CD4-positive, alpha-beta T cell treated with Interferon alpha-2 for 1 hour (primary cell): ENCODE measurements at places on chromosomes 1 and 21.
A peak's percentile ranks its signal among the peaks of the same experiment; 100 is the strongest.

DNA sequence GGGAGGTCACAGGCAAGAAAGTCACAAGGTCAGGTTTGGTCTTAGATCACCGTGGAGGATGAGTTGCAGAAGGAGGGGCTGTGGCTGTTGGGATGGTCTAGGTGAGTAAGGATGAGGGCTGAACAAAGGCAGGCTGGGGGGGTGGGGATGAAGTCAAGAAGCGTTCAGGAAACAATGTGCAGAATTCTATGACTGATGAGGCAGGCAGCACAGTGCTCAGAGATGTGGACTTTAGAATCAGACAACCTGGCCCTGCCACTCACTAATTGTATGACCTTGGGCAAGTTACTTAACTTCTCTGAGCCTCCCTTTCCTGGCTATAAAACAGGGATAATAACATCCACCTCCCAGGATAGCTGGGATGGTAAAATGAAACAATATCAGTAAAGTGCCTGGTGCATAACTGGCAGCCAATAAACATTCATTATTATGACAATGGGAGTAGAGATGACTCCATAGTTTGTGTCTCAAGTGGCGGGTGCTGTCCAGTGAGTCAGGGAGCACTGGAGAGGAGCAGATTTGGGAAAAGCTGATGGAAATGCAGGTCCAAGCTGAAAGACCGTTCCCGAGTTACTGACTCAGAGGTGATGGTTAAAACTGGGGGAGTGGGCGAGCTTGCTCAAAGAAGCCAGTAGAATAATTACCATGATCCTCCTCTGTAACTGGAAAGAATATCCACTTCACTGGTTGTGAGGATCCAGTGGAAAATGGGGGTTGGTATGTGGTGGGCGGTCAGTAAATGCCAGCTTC lies 2.1 kb downstream of the TIE1 start:
- no peak for DNase-seq

- no peak for DNase-seq
These were observed 310.2 kb downstream of the NTNG1 start for GRCh38 chr1:107450899-107451664.

DNA sequence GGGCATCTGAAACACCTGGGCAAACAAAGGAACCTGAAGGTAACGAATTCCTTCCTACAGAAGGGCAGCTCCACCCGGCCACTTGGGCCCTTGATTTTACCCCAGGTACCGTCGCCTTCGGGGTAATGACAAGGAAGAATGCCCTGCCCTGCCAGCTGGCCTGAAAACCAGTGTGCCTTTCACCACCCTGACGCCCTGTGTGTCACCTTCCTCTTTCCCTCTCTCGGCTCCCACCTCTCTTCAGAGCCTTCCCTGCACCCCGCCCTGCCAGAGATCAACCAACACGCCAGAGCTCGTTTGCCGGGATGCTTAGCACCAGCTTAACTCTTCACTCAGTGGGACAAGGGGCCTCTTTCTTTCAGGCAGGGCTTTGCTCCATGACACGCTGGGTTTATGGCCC lies 86.0 kb downstream of the SIM2 start:
- DNase-seq: no peak

- DNase-seq: no peak
These were observed 37.8 kb upstream of the POFUT2 start for GRCh38 chr21:45325206-45326168.

- no peak for DNase-seq
These were observed 608.2 kb upstream of the ADGRL4 start for GRCh38 chr1:79614762-79615161.

GRCh38 chr1:200207711-200208126 lies 180.2 kb downstream of the NR5A2 start:
- no peak for DNase-seq

GRCh38 chr1:13825033-13825432 lies 125.0 kb downstream of the PRDM2 start:
- no peak for DNase-seq

- DNase-seq: peak; percentile 68
These were observed 13.8 kb upstream of the BOLA1 start for GRCh38 chr1:149885339-149886120.

DNA sequence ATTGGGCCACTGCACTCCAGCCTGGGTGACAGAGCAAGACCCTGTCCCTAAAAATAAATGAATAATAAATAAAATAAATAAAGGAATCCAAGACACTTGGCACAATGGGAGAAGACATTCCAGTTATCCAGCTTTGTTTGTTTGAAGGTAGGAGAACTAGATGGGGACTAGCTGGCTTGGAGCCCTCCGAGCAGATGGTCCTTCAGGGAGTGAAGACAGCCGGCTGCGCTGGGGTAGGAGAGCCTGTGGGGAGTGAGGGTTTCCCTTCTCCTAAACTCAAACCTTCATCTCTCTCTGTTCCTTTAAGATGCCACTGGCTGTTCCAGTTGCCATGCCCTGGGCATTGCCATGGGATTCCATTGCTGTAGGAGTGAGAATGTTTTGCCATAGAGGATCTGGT lies 120.6 kb downstream of the NAV1 start:
- no peak for DNase-seq

DNA sequence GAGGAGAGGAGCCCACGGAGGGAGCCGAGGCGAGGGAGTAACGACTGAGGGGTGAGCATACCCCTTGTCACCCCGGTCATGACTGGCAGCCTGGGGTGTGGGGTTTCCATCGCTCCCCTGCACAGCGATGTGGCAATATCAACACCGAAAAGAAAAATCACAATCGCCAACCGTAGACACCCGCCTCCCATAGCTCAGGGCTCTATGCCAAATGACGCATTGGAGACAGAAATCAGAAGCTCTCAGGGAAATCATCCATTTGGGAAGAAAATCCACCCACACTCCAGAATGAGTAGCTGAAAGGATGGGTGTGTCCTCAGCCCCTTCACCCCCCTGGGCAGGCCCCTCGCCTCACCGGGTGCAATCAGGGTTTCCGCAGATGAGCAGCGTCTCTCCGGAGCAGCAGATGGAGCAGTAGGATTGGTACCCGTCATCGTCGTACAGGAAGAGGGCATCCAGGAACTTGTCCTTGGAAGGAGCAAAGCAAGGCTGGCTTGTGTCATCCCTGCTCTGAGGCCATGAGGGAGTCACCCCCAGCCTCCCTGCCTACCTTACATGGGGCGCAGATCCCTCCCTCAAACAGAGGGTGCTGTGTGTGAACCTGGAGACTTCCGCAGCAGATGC lies 2.5 kb downstream of the DNMT3L start:
- no peak for DNase-seq

- no peak for DNase-seq
These were observed 2.4 kb downstream of the NECAP2 start for GRCh38 chr1:16442941-16443340.

DNA sequence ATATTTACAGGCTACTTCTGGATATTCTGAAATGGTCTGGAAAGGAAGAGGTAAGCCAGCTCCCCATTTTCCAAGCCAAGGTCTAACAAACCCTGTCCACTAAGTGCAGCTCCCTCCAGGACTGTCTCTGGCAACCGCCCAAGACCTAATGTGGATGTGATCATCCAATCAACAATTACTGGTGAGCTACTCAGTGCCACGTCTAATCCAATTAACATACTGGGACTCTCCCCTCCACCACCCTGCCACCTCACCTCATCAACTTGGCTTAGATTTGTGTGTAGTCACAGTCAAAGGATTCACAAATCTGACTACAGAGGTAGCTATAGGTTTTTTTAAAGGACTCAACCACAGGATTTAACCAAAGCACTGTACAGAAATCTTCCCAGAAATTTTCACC lies 25.4 kb upstream of the S100A7 start:
- no peak for DNase-seq

DNA sequence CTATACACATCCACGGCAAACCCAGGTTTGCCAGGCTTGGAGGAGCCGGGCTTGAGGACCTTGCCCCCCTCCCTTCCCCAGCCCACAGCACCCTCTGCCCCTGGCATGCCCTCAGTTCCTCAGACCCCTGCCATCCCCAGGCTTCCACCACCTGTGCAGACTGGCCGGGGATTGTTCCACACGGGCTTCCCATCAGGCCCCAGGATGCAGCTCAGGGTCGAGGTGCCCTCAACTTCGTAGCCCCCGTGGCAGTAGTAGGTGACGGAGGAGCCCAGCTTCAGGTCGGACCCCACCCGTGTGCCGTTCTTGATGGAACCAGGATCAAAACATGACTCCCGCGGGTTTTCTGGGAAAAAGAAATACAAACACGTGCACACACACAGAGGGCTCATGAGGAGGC lies 163.8 kb downstream of the ZSCAN20 start:
- DNase-seq: no peak

GRCh38 chr21:23534850-23535249 lies 2072.4 kb downstream of the MRPL39 start:
- DNase-seq: no peak

- DNase-seq: no peak
These were observed 106.9 kb downstream of the DDX20 start for GRCh38 chr1:111862599-111862998.

GRCh38 chr1:109769330-109770078 lies 5.8 kb upstream of the EPS8L3 start:
- DNase-seq: no peak

DNA sequence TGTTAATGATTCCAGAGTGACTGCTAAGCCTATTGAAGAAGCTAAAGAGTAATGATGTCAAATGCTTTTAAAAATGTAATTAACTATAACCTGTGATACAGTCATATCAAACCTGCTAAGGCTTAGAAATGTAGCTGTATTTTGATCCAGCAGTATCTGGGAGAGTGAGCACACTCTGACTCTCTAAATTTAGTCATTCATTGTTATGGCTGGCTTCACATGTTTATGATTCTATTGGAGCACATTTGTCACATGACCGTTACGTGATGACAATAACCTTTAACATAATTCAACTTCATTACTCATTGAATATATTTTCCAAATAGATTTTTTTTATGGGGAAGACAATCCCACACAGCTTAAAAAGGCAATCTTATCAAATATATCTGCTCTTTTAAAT lies 587.1 kb downstream of the LMO4 start:
- DNase-seq: no peak

DNA sequence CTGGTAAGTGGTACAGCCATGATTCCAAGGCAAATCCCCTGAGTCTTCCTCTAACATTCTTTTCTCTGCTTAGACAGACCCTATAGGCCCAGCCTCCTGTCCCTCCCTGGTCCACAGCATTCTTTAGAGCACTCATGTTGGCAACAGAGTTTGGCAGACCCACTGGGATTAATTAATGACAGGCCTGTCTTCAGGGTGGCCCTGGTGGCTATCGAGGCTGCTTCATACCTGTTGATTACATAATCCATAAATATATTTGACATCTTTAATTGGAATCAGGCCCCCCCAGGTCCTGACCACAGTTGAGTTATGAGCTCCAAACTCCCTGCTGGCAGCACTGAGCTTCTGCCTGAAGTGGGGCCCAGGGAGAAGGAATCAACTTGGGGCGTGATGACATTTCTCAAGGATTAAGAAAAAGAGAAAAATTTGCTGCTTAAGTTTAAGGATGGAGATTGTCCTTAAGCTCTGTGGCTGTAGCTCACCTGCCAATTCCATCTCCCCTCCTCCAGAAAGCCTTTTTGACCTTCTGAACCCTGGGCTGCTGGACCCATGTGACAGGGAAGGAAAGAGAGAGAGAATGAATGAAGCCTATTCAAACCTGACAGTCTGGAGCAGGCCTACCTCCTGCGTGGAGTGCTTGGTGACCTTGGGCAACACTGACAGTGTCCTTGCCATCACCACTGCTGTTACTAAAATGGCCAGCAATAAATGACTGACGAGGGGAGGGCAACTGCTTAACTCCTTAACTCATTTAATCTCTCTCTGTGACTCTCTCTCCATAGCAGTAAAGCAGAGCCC lies 156.6 kb downstream of the TRABD2B start:
- no peak for DNase-seq

DNA sequence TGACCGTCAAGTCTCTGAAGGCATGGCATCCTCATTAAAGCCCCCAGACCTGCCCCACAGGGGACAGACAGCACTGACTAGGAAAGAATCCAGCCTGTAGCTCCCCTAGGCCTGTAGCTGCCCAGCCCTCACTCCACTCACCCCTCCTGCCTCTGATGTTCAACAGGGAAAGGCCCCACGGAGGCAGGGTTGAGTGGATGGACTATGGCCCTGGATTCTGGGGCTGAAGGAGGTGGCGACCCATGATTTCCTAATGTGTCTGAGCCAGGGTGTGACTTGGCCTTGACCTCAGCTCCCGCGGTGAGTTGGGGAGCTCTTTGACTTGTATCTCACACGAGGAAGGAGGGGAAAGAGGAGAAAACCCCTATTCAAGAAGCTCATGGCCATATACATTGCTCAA lies 238.5 kb upstream of the CSF3R start:
- DNase-seq: no peak

- no peak for DNase-seq
These were observed 88.5 kb upstream of the GCLM start for GRCh38 chr1:93997756-93998155.

DNA sequence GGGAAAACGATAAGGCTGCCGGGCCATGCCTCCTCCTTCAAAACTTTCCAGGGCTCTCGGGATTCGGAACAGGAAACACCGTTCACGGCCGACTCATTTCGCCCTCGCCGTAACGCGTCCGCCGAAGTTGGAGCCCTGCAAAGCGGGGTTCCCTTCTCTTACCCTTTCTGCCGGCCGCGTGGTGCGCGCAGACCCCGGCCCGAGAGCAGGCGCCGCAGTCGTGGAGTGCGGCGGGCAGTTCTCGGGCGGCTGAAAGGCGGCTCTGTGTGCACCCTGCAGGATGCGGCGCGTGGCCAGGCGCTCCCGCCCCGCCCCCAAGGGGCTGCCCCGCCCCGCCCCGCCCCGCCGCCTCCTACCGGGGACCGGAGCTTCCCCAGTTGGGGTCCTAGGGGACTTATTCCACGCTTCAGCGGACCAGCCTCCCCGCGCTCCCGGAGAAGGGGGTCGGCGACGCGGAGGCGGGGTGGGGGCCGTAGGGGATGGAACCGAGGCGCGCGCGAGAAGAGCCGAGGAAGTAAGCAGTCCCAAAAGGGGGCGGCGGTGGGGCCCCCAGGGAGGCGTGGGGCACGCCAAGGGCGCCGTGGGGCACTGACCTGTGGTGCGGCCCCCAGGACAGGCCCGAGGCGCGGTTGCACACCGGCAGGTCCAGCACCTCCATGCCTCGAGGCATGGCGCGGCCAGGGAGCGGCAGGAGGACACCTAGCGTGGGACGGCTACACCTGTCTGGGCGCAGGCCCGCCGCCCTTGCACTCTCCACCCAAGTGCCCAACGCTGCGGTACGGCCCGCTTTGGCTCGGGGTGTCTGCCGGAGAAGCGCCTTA lies at the start of gene MCOLN2:
Gene MCOLN2 (minus strand): TSS at position 268 of the 821 bp plus-strand sequence. CDS start 241 bp downstream, at position 27.
- DNase-seq: peak; percentile 30

- DNase-seq: no peak
These were observed 635 bp upstream of the APH1A start for GRCh38 chr1:150269451-150269850.

DNA sequence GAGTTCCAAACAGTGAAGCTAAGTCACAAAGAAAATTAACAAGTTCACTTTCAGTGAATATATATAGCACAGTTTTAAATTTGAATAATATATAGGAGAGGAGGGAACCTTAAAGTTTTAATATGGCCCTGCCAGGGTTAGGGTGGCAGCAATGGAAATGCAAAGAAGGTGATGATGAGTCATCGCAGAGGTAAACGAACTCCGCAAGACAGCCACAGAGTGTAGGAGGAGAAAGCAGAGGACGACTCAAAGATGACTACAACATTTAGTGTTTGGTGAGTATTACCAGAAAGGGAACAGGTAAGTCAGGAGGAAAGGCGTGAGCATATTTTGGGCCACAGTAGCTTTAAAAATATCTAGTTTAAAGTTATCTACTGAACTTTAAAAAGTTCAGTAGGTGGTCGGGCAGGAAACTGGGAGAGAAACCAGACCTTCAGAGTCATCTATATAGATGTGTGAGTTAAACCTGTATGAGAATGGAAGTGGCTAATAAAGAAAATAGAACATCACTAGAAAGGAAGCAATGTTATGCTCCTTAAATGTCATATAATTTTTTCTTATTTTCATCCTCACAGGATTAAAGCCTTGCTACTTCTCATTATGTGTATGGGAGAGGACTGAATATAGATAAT lies 75.7 kb downstream of the UCHL5 start:
- no peak for DNase-seq
